ENCODE measurements at places on chromosomes 6 and 20.

DNA sequence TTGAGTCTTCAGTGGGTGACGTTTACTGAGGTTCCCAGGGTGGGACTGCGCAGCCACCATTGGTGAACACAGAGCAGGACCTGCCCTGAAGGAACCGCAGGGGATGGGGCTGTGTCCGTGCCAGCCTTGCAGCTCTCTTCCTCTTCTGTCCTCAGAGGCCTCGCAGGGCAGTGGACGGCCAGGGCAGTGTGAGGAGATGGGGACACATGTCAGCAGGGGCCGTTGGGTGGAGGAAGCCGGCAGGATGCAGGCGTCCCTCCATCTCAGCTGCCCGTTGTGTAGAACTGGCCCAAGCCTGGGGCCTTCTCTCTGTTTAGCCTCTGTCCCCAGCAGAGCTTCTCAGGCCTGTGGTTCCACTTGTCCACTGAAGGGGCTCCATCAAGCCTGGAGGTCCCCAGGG, 53.6 kb upstream of the SMOC2 start:
- no peak for DNase-seq

GRCh38 chr20:9130521-9130920, 61.6 kb downstream of the PLCB4 start:
- no peak for DNase-seq

GRCh38 chr6:140414966-140415620, 1040.6 kb upstream of the CITED2 start:
- DNase-seq, result no peak

- DNase-seq, result no peak
Observed at GRCh38 chr6:160238278-160238711, 20.3 kb downstream of the SLC22A2 start.

DNA sequence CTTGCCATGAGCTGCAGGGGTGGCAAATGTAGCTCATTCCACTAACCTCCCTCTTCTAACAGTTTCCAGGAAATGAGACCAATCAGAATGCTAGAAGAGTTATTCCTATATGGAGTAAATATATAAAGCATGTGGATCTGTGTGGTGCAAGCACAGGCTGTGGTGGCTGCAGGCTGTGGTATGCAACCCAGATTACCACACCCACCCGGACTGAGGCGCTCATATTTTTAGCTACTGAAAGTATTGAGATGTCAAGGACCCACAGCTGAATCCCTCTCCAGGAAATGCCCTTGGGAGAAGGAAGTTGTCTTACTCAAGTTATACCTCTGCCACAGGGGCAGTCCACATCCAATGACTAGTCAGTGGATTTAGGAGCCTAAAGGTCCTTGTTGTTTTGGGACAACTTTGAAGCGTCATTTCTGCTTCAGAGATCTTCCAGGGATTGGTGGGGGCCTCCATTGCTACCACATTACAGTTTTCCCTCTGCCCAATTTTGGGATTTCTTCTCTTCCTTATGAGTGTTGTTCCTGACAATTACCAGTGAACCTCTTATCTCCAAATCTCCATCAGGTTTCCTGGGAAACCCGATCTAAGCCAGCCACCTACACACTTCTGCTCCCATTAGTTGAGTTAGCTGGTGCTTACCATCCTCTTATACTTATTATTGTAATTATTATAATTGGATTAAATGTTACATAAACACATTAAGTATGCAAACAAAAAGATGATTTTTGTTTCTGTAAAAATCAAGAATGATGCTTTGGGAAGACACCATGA, 12.1 kb upstream of the REPS1 start:
- no peak for DNase-seq

GRCh38 chr6:74870403-74870802, 335.4 kb downstream of the COL12A1 start:
- no peak for DNase-seq

DNA sequence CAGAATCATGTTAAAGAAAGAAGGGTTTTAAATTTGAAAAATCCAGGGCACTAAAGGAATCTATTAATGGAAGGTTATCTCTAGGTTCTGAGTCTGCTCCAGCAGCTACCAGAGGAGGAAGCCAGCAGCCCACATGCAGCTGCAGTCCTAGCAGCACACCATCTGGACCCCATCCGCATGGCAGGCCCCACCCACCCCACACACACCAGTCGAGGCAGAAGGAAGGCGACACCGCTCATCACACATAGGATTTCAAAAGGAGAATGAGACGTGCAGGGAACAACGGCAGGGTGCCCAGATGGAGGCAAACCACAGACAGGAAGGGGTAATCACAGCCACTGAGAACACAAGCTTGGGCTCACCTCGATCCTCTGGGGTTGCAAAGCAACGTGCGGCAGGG, 78.9 kb downstream of the GINS1 start:
- no peak for DNase-seq

GRCh38 chr6:57048577-57048976, 2.1 kb downstream of the KIAA1586 start:
- no peak for DNase-seq

- DNase-seq, result no peak
Observed at GRCh38 chr6:135144673-135145062, 36.4 kb upstream of the MYB start.

DNA sequence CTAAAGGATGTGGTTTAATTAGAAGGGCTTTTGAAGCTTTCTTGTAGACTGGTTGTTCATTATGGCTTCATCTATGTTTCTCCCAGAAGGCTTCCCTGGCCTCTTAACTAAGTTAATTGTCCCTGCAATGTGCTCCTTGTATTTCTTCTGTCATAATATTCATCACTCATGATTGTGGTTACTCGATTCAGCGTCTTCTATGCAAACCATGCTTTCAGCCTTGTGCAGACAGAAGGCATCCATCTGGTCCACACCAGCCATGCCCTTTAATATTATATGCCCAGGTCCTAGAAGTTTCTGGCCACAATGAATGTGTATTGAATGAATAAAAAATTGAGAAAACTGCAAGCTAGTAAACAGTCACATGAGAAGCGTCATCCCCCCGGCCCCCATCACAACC, 163.2 kb downstream of the KHDC1L start:
- DNase-seq, result no peak

DNA sequence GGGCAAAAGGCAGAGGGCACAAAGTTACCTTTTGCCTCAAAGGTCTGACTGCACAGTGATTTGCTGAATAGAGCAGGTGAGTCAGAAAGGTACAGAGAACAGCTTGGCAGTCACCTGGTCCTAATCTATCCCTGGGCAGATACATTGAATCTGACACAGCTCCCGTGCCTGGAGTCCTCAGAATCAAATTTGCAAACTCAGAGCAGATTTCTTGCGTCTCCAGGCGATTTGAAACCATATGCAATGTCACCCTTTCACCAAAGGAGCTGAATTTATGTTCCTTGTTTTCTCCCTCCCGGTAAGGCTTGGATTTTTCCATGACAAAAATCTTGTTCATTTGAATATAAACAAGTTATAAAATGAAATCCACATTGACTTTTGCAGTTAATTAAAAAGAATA, 81.6 kb upstream of the SNAP25 start:
- DNase-seq, result no peak

DNA sequence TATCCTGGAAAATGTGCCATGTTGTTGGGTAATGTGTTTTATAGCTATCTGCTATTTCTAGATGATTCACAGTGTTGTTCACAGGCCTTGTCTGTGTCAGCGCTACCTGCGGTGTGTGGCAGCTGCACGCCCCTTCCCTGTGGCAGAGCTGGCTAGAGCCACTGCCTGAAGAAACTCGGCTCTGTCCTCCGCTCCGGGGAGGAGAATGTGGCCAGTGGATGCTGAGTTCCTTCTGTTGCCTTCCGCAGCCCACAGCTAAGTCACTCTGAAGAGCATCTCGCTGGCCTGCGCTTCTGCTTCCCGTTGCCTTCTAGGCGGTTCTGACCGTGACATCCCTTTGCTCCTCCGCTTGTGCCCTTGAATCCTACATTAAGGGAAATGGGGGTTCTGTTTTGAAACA, 135.1 kb downstream of the PLG start:
- DNase-seq, result no peak

- no peak for DNase-seq
Observed at GRCh38 chr6:35449287-35449881, 2.8 kb upstream of the FANCE start.

GRCh38 chr6:75492386-75493153, 1.0 kb downstream of the FILIP1 start:
- no peak for DNase-seq

DNA sequence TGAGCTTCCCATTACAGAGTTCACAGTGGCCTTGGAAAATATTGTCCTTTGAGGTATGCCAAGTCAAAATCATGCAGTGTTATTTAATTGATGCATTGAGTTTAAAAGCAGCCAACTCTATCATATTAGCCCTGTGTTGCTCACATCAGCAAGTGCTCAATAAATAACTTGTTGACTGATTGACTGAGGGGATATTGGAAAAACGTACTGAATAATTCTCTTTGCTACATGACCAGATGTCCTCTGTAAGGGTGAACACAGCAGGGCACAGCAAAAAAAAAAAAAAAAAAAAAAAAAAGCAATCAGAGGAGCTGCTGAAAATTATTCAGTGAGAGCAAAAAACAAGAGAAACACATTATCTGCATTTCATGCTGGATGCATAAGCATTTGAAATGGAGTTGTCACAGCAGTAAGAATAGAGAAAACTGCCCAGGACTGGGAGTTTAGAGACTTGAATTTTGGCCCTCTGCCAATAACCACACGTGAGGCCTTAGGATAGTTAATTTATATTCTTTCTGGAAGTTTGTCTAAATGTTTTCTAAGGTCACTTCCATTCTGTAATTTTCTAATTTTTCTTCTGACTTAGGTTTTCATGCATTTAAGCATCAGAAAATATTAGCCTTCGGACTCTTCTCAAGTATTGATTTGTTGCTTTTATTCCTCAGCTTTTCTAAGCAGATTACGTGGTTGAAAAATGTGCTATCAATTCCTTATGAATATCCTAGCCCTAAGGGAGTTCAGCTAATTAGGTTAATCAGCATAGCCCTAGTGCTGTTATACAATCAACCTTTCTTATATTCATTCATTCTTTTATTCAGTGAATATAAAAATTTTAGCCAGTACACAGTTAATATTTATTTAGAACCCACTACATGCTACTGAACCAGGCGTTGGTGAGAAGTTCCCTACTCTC, 246.8 kb upstream of the STXBP5 start:
- DNase-seq, result no peak

GRCh38 chr20:16083639-16084280, 489.5 kb downstream of the KIF16B start:
- no peak for DNase-seq

- no peak for DNase-seq
Observed at GRCh38 chr6:155247618-155248007, 16.2 kb upstream of the CLDN20 start.

DNA sequence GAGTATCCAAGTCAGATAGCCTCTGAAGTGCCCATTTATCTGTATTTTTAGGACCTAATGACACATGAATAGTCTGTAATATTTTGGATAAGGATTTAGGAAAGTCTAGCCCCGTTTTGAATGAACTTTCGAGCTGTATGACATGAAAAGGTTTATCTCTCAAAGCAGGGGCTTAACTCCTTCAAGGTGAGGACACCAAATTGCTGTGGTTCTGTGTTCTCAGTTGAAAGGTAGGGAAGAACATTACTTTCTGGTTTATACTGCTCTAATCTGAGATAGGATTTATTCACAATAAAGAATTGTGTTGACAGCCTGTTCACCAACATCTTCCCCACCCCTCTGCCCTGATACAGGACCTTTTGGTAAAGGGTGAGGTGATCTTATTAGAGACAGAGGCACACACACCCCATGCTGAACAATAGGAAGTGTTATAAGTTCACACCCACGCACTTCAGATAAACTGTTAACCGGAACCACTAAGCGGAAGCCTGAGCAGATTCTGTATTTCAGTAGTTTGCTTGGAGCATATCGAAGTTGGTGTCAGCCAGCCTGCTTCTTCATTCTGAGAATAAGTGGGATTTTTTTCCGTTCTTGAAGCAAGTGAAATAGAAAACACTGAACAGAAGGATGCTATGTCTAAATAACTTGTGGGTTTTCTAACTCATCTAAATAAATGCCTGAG, 223.3 kb downstream of the TMEM242 start:
- peak; percentile 6 for DNase-seq

- no peak for DNase-seq
Observed at GRCh38 chr6:11143394-11144371, 32.2 kb upstream of the ERVFRD-1 start.

DNA sequence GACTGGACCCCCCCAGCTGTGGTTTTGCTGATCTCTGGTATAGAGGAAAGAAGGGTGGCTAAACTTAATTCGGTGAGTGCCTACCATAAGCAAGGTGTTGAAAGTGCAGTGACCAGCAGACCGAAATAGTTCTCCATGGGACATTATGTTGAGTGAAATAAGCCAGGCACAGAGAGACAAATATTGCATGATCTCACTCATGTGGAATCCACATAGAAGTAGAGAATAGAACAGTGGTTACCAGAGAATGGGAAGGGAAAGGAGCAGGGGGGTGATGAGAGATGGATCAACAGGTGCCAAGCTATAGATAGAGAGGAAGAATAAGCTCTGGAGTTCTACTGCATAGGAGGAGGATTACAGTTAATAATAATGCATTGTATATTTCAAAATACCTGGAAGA, 9.7 kb upstream of the GCNT2 start:
- no peak for DNase-seq

- no peak for DNase-seq
Observed at GRCh38 chr6:51137777-51138176, 319.1 kb downstream of the TFAP2B start.

- DNase-seq, result no peak
Observed at GRCh38 chr6:68876792-68877493, 241.9 kb downstream of the ADGRB3 start.

DNA sequence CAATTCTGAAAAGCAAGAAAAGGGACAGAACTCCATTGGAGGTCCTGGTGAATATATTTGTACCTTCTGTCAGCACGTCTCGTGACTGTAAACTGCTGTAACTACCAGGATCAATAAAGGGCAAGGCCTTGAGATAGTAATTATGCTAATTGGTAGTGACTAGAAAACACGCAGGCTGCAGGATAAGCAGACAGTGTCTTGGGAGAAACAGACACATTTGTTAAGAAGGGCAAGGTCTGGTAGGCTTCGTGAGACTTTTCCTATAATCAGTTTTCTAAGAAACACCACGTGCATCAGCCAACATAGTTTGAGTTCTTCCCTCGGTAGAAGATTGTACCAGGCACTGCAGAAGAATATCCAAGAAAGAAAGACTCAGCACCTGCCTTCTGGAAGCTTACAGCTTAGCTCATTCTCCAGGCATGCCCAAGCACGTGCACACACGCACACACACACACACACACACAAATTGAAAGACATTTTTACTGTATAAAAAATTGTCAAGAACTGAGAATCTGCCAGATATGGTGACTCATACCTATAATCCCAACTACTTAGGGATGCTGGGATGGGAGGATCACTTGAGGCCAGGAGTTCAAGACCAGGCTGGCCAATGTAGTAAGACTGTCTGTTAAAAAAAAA, 167.0 kb upstream of the SASH1 start:
- DNase-seq, result no peak

- no peak for DNase-seq
Observed at GRCh38 chr20:45952861-45953260, 18.4 kb downstream of the PCIF1 start.

DNA sequence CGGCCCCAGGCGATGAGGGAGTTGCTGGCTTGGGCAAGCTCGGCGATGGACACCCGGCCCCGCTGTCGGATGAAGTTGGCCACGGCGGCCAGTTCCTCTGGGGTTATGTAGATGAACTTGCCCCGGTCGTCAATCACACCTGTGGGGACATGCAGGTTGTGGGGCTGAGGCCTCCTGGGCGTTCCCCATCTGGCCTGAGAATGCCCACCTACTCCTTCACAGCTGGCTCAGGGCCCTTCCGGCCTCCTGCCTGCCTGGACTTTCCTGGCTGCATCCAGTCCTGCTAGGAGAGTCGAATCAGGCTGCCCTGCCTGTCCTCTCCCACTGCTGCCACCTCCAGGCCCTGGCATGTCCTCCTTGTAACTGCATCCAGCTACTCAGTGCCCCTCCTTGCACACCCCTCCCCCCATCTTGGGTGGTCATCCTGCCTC, 13.8 kb downstream of the DDRGK1 start:
- DNase-seq, result no peak
